ENCODE measurements at places on chromosomes 6 and 20.

- DNase-seq: no peak
Observed at GRCh38 chr6:108869876-108870275, 21.7 kb downstream of the ARMC2 start.

GRCh38 chr6:6590530-6590929 is 2.0 kb downstream of the LY86 start:
- no peak for DNase-seq

DNA sequence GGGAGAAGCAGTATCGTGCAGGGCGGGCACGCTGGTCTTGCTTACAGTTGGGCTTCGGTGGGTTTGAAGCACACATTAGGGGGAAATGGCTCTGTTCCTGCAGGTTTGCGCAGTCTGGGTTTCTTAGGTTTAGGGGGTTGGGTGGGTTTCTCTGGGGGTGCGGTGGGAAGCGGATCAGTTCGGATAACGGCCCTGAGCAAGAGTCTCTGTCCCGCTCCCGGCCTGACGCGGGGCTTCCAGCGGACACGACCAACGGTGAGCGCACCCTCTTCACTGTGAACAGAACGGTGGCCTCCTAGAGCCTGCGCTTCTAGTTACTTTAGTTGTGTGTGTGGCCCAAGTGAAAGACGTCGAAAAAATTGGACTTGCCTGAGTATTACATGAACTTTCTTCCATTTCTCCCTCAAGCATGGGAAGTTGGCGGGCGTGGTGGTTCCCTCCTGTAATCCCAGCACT is 635 bp upstream of the ELOVL2 start:
- no peak for DNase-seq

DNA sequence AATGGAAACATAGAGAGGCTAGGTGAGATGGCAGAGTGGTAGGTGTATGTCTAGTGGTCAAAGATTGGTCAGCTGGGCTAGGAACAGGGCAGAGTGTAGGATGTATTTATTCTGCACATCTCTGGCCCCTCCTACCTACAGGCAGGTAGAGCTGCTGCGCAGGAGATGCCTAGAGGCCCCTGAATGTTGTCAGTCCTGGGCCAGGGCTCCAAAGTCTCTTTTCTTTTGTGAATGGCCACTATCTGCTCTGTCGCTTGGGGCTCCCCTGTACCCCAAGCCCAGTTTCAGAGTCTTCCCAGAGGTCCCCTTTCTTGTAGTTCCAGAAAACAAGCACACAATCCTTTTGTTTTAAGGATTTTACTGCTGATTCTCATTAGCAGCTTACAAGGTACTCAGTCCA is 5.0 kb downstream of the TSPO2 start:
- DNase-seq: no peak

DNA sequence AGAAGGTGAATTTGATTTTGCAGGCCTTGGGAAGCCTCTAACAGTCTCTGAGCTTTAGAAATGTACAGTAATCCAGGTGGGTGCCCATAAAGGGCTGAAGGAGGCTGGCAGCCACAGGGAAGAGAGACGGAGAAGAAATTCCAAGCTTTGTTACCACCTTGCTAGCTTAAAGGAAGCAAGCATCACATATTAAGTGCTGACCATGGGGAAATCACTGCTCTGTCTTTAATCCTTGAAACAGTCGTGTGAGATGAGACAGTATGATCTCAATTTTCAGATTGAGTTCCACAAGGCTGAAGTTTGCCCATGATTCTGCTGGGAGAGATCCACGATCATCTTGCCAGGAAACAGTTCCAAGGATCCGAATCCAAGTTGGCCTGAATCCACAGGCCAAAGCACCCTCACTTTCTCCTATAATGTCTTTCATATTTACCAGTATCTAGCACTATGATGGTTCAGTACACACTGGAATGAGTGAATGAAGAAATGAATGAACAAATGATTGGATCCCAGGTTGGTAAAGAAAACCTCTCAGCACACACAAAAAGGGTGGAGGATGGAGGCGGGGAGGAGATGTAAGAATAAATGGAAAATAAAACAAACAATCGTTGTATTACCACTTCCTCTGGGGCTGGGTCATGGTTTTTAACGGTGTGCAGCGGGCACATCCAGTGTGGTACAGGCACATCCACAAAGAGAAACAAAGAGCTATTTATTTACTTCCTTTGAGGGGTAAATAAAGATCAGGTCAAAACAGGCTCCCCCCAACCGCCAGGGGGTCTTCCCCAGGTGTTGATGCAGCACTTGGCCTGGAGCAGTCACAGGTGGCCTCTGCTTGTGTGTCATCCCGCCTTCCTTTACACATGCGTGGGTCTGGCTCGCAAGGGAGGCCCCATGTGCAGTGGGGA is 28.2 kb upstream of the TAF8 start:
- no peak for DNase-seq

DNA sequence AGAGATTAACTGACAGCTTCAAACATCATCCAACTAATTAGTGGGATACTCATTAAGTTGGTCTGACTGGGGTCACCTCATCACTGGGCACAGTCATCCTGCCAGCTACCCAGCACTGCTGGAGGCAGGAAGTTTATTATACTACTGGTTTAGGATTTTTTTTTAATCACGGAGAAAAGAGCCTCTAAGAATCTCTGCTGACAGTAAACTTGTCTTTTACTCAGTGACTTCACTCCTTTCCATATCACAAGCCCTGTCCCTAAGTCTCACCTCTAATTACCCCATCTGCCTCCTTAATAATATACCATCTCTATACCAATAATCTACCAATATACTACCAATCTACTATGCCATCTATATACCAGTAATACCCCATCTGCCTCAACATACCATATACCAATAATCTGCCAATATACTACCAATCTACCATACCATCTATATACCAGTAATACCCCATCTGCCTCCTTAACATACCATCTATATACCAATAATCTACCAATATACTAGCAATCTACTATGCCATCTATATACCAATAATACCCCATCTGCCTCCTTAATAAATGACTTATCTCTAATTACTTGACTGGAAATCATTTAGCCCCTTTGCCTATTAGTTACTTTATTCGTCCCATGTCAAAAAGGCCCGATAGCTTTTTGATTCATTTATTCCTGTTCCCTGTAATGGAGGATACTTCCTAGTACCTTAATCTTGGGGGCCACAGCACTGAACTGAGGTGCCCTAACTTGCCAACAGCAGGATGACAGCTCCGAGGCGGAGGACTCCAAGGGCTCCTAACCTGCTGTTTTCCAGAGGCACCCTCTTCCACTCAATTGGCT is 5.0 kb downstream of the ATP5F1E start:
- no peak for DNase-seq

- no peak for DNase-seq
Observed at GRCh38 chr20:22732751-22733150, 148.4 kb upstream of the FOXA2 start.

GRCh38 chr20:34495916-34496315 is 20.3 kb upstream of the DYNLRB1 start:
- no peak for DNase-seq

GRCh38 chr6:146560607-146561006 is 17.0 kb downstream of the RAB32 start:
- no peak for DNase-seq

Data from stimulated activated CD8-positive, alpha-beta memory T cell treated with anti-CD3 and anti-CD28 coated beads, Interleukin-15, amount 100 ng/mL, for 48 hours (primary cell).